ENCODE measurements at places on chromosomes 2 and 18. TPM values are rescaled to one million over a fixed set of nuclear protein-coding genes. Genes with fewer than 3 reads are reported as not detected.

DNA sequence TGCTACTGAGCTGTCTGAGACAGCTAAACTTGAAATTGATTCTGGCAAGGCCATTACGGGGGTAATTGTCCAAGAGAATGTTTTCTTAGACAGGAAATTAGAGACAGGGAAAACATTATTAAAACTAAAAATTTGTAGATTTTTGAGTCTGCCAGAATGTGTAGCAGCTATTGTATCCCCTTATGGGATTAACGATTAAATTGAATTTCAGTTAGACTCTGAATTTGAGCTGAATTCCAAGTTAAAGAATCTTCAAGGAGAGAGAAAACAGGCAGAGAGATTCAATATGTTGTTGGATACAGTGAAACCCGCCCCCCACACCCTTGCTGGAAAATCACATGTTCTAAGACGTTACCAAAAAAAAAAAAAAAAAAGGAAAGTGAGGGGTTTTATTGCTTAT, 32.7 kb upstream of the CCDC68 start:
- H3K36me3 ChIP-seq = no peaks in the 10 kb centered on the region
- H3K27ac ChIP-seq = no peak overlapping the region
- H3K4me1 ChIP-seq = no peaks in the 10 kb centered on the region
- H3K27me3 ChIP-seq = no peaks in the 10 kb centered on the region

DNA sequence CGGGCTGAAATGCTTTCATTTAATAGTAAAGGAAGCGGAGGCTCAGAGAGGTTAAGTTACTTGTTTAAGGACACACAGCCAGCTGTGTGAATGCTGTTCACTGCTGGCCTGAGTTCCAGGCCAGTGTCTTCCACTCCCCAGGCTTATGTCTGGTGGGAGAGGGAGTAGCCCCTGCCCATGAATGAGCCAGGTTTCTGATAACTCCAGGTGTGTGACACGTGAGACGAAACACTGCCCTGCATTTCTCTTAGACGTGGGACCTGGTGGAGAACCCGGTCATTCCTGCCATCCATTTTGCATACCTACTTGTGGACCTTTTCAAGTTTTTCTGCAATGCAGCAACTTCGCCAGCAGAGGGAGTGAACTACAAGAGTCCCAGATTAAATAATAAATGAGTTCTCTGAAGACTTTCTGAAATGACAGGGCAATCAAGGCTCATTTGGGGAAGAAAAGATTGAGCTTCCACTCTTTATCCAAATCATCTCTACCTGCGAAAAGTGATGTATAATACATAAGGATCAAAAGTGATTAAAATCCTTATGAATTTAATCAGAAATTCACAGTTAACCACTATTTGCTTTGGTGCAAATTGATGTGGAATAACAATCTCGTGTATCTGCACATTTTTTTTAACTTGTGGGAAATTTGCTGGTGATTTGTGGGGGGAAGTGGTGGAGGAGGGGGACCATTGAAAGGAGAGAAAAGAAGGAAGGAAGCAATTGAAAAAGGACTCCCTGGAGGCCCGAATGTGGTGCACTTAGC, 79.4 kb upstream of the ASB18 start:
- no peaks in the 10 kb centered on the region for H3K4me1 ChIP-seq
- H3K27ac ChIP-seq = no peak overlapping the region
- no peak for DNase-seq
- H3K4me3 ChIP-seq = no peak overlapping the region
- H3K36me3 ChIP-seq = no peaks in the 10 kb centered on the region

DNA sequence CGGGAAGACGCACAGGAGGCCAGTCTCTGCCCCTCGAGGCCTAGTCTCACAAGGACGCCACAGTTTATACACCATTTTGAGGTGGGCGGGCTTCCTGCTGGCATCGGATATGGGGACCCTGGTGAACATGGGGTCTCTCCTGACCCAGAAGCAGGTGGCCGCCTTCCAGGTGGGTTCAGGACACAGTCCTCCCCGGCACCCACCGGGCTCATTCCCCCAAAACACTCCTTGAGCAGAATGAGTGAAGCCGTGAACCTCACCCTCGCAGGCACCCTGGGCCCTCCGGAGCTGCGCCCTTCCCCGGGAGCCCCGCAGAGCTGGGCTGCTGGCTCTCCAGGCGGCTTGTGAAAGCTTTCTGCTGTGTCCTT, 6.5 kb downstream of the NFATC1 start:
- H3K36me3 ChIP-seq = no peaks in the 10 kb centered on the region
- H3K4me1 ChIP-seq = peaks cover 3% of the 10 kb centered on the region
- no peak overlapping the region for H3K4me3 ChIP-seq
- no peaks in the 10 kb centered on the region for H3K27me3 ChIP-seq
- DNase-seq = no peak
- H3K27ac ChIP-seq = no peak overlapping the region

- no peak for DNase-seq
- no peaks in the 10 kb centered on the region for H3K27me3 ChIP-seq
- no peak overlapping the region for H3K4me3 ChIP-seq
- no peaks in the 10 kb centered on the region for H3K36me3 ChIP-seq
Observed at GRCh38 chr2:230023313-230023712, 45.4 kb downstream of the SLC16A14 start.

GRCh38 chr18:53909668-53910067, 314.8 kb downstream of the MBD2 start:
- H3K4me1 ChIP-seq = no peaks in the 10 kb centered on the region
- H3K4me3 ChIP-seq = no peak overlapping the region
- no peak for DNase-seq
- H3K27ac ChIP-seq = no peak overlapping the region
- no peaks in the 10 kb centered on the region for H3K27me3 ChIP-seq
- no peaks in the 10 kb centered on the region for H3K36me3 ChIP-seq

GRCh38 chr18:49666045-49666775, 104.4 kb downstream of the LIPG start:
- H3K4me3 ChIP-seq = no peak overlapping the region
- DNase-seq = no peak
- no peaks in the 10 kb centered on the region for H3K27me3 ChIP-seq
- H3K27ac ChIP-seq = no peak overlapping the region
- no peaks in the 10 kb centered on the region for H3K36me3 ChIP-seq

DNA sequence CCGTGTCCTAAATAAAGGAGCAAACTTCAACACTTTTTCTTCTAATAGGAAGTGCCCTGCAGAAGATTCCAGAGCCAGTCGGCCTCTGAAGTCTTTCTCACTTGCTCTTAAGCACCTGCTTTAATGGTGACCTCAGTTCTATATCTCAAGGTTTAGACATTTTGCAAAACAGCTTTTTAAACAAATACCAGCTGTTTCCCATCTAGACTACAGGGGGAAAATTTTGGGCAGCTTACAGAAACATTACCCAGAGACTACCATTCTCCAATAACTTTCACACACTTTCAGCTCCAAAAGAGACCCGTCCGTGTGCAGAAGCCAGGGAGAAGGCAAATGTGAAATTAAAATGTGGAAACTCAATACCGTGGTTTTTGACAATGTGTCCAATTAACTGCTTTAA, 285.3 kb upstream of the CCDC68 start:
- H3K4me3 ChIP-seq = no peak overlapping the region
- no peaks in the 10 kb centered on the region for H3K27me3 ChIP-seq
- no peak for DNase-seq
- H3K27ac ChIP-seq = no peak overlapping the region
- H3K4me1 ChIP-seq = no peaks in the 10 kb centered on the region

DNA sequence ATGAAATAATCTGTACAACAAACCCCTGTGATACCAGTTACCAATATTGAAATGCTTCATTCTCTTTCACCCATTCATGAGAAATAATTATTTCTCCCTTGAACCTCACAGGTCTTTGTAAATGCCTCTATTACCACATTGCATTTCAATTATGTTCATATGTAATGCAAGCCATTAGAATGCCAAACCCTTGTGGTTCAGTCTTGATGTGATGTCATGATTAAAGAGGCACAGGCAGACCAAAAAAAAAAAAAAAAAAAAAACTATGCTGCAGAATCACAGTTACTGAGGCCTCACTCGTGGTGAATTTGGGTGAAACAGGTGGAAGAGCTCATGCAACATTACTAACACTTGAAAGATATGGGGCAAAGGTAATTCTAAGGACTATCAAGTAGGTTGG, 9.4 kb upstream of the EPG5 start:
- H3K4me1 ChIP-seq = no peaks in the 10 kb centered on the region
- H3K4me3 ChIP-seq = no peak overlapping the region

DNA sequence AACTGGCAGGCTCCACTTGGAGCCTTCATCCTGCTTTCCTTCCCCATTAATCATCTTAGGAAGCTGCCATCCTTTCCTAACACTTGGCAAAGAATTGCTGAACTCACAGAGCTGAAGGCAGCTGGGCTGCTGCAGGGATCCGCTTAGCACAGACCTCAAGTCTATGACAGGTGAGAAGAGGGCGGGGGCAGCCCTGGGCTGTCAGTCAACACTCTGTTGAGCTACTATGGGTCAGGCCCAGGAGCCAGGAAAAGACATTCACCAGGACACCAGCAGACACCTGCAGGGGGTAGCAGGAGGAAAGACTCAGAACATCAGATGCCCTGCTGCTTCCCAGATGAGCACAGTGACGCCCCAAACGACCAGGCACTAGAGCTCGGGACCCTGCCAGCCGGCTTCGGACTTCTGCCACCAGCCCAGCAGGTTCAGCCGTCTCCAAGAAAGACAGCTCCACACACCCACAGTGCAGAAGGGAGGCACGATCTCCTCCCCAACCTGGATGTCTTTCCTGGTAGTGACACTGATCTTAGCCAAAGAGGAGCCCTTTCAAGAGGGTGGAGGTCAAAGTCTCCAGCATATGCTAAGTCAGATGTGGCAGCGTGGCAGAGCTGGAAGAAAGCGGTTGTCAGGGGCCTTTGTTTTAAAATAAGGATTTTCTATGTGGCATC, 55.2 kb downstream of the SNORC start:
- H3K27me3 ChIP-seq = no peaks in the 10 kb centered on the region
- H3K27ac ChIP-seq = no peak overlapping the region
- DNase-seq = no peak
- no peaks in the 10 kb centered on the region for H3K36me3 ChIP-seq
- H3K4me1 ChIP-seq = no peaks in the 10 kb centered on the region
- no peak overlapping the region for H3K4me3 ChIP-seq

TLX2 gene
- total RNA-seq = not detected

ATRAID gene
- total RNA-seq = 56.8 TPM

SLC5A7 gene
- 0.04 TPM for total RNA-seq

NEB gene
- 0.88 TPM for total RNA-seq

GLI2 gene
- total RNA-seq = 0.24 TPM

IL1RL1 gene
- 0.28 TPM for total RNA-seq

Measured in pancreas (tissue), 10 donors.